ENCODE measurements at places on chromosomes 6 and 20.

GRCh38 chr20:49642816-49643215 is 70.9 kb downstream of the B4GALT5 start:
- no peak for DNase-seq

GRCh38 chr20:2751878-2752566 is 48.4 kb downstream of the CPXM1 start:
- DNase-seq = no peak

DNA sequence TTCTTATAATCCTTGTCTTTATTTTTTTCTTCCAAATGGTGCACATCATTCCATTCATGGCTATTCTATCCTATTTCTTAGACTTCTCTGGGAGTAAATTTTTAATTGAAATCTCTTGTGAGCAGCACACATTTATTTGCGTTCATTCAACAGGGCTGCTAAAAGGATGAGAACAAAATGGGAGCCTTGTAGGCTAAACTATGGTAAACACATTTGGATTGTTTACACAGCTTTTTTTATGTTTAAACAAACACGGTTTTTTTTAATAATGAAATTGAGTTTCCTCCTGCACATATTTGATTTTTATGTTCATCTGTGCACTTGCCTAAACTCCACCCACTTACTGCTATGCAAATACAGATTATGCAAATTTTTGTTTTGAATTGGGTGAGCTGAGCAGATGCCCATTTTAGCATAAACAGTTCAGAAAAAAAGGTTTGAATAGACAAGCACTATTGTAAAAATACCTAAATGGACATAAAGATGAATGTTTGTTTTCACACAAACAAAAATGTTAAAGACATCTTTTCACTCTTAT is 92.0 kb downstream of the OLIG3 start:
- no peak for DNase-seq

DNA sequence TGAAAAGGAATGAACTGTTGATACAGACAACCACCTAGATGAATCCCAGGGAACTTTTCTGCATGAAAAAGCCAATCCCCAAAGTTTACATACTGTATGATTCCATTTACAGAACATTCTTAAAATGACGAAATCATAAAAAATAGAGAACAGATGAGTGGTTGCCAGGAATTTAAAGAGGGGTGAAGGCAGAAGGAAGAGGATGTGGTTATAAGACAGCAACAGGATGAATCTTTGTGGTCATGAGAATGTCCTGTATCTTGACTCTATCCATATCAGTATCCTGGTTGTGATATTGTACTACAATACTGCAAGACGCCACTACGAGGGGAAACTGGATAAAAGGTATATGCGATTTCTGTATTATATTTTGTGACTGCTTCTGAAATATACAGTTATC is 70.1 kb upstream of the EMILIN3 start:
- no peak for DNase-seq

GRCh38 chr6:113649276-113649675 is 207.9 kb upstream of the MARCKS start:
- no peak for DNase-seq

All from esophagus squamous epithelium (tissue), 5 donors.